ENCODE measurements at places on chromosomes 7 and 10. TPM values are rescaled to one million over a fixed set of nuclear protein-coding genes. Genes with fewer than 3 reads are reported as not detected.

Gene PRSS58
- total RNA-seq, result not detected

GRCh38 chr10:69496352-69497230 lies 45.3 kb downstream of the TSPAN15 start:
- DNase-seq, result no peak

DNA sequence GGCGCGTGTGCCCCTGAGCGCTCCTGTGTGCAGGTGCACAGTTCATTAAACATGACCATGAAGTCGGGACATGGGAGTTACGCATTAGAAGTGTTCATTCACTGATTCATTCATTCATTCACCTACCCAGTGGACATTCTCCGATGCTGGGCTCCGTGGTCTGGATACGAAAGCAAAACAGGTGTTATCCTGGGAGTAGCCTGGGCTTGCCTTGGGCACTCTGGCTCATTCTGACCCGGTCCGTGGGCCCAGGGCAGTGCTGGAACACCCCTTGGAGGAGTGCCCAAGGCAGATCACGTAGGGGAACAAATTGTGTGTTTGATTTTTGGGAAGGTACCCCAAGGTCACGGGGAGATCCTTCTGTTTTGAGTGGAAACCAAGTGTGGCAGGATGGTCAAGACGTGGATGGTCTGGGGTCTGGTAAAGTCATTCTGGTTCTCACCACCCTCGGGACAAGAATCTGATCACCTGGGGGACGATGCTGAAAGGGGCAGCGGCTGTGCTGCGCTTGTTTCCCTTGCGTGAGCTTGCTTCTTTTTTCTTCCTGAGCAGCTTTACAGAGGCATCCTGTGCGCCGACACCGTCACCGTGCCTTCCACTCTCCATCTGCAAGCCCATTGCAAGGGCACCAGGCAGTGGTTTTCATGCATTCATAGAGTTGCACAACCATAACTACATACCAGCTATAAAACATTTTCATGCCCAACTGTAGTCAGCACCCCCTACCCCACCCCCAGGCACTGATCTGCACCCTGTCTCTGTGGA lies 10.1 kb downstream of the ELFN1 start:
- no peak for DNase-seq

Gene NKX2-3
- total RNA-seq, result not detected

DNA sequence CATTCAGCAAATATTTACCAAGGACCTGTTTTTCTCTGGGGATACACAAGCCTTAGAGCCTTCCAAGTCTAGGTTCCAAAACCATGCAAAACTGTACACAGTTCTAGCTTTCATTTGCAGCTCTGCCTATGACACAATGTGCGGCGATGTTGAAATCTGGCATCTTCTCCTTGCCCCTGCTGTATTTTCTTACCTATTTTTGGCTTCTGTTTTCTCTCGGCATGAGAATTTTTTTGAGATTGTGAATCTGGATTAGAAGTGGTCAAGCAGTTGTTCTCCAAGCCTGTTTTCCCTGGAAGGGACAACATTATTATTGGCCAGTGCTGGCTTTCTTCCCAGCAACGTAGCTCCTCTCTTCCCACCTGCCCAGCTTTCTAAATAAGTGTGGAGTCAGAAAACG lies 176.3 kb downstream of the CREB5 start:
- DNase-seq, result no peak

- no peak for DNase-seq
Observed at GRCh38 chr7:24318326-24318725, 34.3 kb downstream of the NPY start.

Gene GCK
- total RNA-seq, result 0.51 TPM

DNA sequence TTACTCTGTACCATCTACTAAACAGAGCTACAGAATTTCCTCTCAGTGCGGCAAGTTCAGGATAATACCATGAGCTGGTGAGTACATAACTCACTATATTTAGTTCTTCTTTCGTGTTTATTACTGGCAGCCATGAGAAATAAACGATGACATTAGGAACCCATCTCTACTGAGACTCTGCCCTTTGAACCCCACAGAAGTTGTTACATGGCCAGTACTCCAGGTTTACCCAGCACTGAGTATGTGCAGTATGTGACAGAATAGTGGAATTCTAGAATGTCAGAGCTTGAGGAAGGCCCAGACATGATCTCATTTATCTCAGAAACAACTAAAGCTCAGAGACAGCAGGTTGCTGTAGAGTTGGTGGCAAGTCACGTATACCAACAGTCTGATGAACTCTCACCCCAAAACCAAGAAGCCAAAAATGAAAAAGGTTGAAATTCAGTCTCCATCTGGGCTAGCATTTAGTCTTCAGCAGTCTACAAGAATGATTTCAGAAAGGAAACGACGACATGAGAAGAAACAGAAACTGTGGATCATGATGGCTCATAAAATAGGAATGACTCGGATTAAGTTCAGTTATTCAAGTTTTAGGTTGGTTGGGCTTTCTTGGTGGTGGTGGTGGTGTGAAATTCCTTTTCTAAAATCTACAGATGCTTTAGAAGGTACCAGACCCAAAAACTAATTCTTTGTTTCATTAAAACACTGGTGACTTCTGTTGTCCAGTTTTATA lies 78.5 kb downstream of the SORBS1 start:
- DNase-seq, result no peak

Gene GPRIN2
- not detected for total RNA-seq

Gene HABP2
- not detected for total RNA-seq

DNA sequence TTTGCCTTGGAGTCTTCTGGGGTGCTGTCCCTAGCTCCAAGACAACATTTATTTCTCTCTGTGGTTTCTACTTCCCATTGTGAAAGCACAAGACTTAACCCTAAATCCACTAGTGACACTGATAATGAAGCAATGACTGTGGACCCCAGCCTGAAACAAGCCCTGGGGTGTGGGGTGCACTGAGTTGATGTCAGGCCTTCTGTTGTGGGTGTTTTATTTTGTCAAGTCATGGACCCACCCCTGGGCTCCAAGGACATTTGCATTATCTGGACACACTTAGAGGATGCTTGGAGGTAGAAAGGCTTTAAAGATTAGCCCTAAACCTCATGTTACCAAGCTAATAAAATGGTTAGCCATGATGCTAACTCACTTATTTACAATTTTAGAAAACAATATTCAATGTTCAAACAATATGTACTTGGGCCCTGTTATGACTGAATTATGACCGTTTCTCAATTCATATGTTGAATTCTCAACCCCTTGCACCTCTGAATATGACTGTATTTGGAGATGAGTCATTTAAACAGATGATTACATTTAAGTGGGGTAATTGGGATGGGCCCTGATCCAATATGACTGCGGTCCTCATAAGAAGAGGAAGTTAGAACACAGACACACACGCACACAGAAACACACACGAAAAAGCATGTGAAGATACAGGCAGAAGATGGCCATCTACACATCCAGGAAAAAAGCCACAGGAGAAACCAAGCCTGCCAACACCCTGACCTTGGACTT lies 137.2 kb upstream of the IGFBP3 start:
- DNase-seq, result no peak
